Thymus (tissue), 14 donors: ENCODE measurements at places on chromosomes 5 and 9. TPM values are rescaled to one million over a fixed set of nuclear protein-coding genes. Genes with fewer than 3 reads are reported as not detected.

CCNJL gene
- 1.7 TPM for total RNA-seq

STPG3 gene
- total RNA-seq, result 0.09 TPM

ST8SIA4 gene
- total RNA-seq, result 22.5 TPM

ADAMTSL1 gene
- 2.3 TPM for total RNA-seq

FBXO4 gene
- 21.5 TPM for total RNA-seq

IL9 gene
- total RNA-seq, result 0.52 TPM

FAM221B gene
- under 0.01 TPM for total RNA-seq

BARHL1 gene
- total RNA-seq, result not detected

CARTPT gene
- total RNA-seq, result 0.24 TPM
